ENCODE measurements at places on chromosomes 3 and 15. TPM values are rescaled to one million over a fixed set of nuclear protein-coding genes. Genes with fewer than 3 reads are reported as not detected.

The RPUSD2 gene
- total RNA-seq: 17.6 TPM

The MAP6D1 gene
- 27.5 TPM for total RNA-seq

The PAK6 gene
- total RNA-seq: 2.5 TPM

The DGKG gene
- 2.2 TPM for total RNA-seq

The WDR93 gene
- total RNA-seq: not detected

The CCR5 gene
- 0.41 TPM for total RNA-seq

The SLC6A1 gene
- 3.1 TPM for total RNA-seq

The CSPG5 gene
- 1.4 TPM for total RNA-seq

The STRA6 gene
- 14.2 TPM for total RNA-seq

The OSBPL10 gene
- total RNA-seq: 40.6 TPM

The P2RY14 gene
- total RNA-seq: 2.9 TPM

The KBTBD12 gene
- 38.2 TPM for total RNA-seq

The FAM162A gene
- 19.1 TPM for total RNA-seq

The NCK1 gene
- 54.3 TPM for total RNA-seq

The RBPMS2 gene
- total RNA-seq: 0.41 TPM

The ECE2 gene
- not detected for total RNA-seq

The INSYN1 gene
- total RNA-seq: 14.8 TPM

The SMCO1 gene
- total RNA-seq: 19.6 TPM

The HRG gene
- total RNA-seq: not detected

The LIPH gene
- total RNA-seq: 1.3 TPM

The RARRES1 gene
- 5.3 TPM for total RNA-seq

The ESYT3 gene
- 5.8 TPM for total RNA-seq

The FBXW12 gene
- total RNA-seq: not detected

The ROPN1B gene
- 1.3 TPM for total RNA-seq

The MUC4 gene
- 7.8 TPM for total RNA-seq

The SH3GL3 gene
- 7.1 TPM for total RNA-seq

The ULK3 gene
- total RNA-seq: 49.2 TPM

The EIF3J gene
- total RNA-seq: 83.3 TPM

The GUCA1C gene
- not detected for total RNA-seq

The IQCF6 gene
- not detected for total RNA-seq

The GNAT1 gene
- not detected for total RNA-seq

The DZIP1L gene
- 24.7 TPM for total RNA-seq

The ADPRH gene
- total RNA-seq: 11.2 TPM

The GOLGA6A gene
- not detected for total RNA-seq

The SH3BP5 gene
- 37.1 TPM for total RNA-seq

The C3orf62 gene
- 4.1 TPM for total RNA-seq

The SLC51B gene
- 1.4 TPM for total RNA-seq

The CCR3 gene
- 0.51 TPM for total RNA-seq

The PP2D1 gene
- not detected for total RNA-seq

The GOLGA6L7 gene
- not detected for total RNA-seq

The GRAMD1C gene
- total RNA-seq: 7.3 TPM

The TGM4 gene
- total RNA-seq: not detected

The CADM2 gene
- total RNA-seq: 13.3 TPM

The SELENOK gene
- 21.4 TPM for total RNA-seq

The C3orf70 gene
- total RNA-seq: 6.2 TPM

The C15orf62 gene
- 0.51 TPM for total RNA-seq

Data from tongue (tissue), 3 donors.